ENCODE measurements at places on chromosomes 1 and 21.

DNA sequence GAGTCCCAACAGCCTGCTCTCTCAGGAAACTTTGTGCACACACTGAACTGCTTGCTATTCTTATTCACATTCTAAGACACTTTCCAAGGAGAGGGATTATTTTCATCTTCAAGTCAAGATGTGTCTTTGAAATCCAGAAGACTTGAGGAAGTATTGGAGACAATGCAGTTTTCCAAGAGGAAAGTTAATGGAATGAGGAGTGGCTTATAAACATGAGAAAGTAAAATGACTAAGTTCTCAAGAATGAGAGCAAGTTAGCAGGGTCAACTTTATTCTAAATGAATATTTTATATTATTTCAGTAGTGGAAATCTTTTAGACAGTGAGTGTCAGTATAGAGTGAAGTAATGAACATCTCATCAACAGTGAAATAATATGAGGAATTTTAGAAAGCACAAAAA lies 1239.3 kb downstream of the MRPL39 start:
- no peak for DNase-seq

DNA sequence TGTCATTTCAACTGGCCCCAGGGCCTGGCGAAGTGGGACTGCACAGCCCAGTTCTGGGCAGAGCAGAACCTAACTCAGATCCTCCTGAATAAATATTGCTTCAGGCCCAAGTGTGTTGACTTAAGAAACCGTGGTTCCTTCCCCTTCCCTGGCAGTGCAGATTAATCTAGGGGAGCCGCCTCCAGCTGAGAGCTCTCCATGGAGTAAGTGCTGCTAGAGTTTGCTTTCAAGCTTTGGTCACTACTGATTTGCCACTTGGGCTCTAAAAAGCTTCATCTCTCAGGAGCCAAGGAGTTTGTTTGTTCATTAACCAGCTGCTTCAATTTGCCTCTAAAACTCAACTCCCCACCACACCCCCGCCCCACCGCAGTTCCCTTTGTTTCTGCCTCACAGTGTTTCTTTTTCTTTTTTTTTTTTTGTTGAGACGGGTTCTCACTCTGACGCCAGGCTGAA lies 112.1 kb downstream of the DTL start:
- no peak for DNase-seq

GRCh38 chr1:184518736-184519357 lies 132.0 kb downstream of the C1orf21 start:
- DNase-seq, result no peak

GRCh38 chr1:36143424-36143823 lies 5.9 kb downstream of the TRAPPC3 start:
- DNase-seq, result no peak

GRCh38 chr21:43295066-43295958 lies 126.5 kb downstream of the CRYAA start:
- DNase-seq, result no peak

DNA sequence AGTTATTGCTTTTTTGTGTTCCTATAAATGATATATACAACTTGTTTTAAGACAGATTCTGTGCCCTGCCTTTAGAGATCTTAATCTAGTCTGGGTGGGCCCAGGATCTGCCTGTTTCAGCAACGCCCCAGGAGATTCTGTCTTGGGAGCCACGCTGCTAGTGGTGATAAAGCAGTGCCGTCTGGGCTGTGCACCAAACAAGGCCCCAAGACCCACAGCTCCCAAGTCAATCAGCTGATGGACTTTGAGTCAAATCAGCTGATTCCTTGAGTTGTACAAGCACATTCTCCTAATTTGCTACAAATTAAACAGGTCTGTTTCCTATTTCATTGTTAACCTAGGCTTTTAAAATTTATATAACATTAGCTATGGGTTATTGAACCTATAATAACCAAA lies 15.7 kb upstream of the SLC44A3 start:
- DNase-seq, result no peak

- DNase-seq, result no peak
Measured at GRCh38 chr1:32494711-32495337, 30.0 kb downstream of the ZBTB8B start.

GRCh38 chr21:36134803-36135390 lies at the start of gene CBR3:
Gene CBR3 (plus strand): TSS chr21:36135079. CDS start chr21:36135193, 114 bp downstream.
- no peak for DNase-seq

GRCh38 chr1:83761167-83762038 lies 237.5 kb downstream of the TTLL7 start:
- no peak for DNase-seq

- no peak for DNase-seq
Measured at GRCh38 chr21:42587036-42587435, 66.4 kb upstream of the PDE9A start.

- DNase-seq, result no peak
Measured at GRCh38 chr1:107653765-107654164, 311.2 kb downstream of the VAV3 start.

DNA sequence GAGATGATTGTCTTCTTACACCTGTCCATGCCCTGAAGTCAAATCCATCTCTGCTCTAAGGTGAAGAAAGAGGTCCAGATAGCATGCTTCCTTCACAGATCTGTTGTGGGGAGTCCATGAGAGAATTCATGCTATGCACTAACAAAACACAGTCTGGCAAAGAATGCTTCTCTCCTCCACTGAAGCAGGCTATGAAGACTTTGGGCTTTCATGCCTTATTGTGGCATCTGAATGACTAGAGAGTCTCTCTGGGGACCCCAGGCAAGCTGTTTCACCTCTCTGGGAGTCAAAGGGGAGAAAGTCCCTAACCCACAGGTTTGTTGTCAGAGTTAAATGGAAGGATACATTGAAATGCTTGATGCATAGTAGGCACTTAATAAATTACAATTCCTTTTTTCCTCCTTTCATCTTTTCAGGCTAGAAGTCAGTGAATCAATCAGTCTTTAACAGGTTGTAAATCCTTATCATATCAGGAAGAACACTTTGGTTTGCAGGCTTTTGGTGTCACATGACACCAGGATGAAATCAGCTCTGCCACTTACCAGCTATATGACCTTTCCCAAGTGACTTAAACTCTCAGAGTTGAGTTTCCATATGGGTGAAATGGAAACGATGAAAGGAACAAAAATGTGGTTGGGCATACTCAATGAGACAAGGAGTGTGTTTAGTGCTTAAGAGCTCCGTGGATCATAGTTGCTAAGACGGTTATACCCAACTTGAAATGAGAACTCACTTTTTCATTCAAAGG lies 200.1 kb upstream of the DAB1 start:
- DNase-seq, result no peak

GRCh38 chr1:108854221-108855019 lies 2.5 kb downstream of the AKNAD1 start:
- no peak for DNase-seq

GRCh38 chr1:232810856-232811255 lies 5.6 kb downstream of the MAP10 start:
- DNase-seq, result no peak

DNA sequence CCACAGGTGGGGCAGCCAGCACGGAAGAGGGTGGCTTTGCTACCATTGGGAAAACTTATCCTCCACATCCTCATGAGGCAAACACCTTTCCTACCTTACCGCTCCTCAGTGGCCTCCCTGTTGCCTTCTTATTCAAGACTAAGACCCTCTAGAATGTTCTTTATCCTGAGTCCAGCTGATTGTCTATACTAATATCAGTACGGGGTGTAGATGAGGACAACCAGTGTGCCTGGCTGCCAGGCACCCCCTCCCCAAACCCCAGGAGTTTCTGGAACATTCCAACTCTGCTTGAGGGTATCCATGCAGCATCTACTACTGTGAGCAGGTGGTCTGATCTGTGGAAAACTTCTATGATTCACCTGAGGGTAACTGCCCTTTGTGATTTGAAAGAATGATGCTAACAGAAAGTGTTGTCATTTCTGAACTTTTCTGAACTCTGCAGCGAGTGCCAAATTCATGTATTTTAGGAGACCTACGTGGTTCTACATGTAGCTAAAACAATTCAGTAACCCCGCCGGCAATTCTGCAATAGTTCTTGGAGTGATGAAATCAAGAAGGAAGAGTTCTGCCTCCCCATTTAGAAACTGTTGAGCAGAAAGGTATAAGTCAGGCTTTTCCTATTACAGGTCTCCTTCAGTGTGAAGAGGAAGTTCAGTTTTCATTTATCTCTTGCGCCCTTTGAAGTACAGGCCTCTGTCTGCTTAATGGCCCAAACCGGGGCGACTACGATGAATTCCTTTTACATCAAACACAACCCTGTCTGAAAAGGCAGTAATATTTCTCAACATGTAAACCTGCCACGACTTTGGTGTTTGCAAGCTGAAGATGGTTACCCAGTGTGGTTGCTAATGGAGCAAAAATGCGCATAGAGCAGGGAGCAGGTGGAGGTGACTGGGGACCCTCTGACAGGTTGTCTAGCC lies 80.4 kb downstream of the RUNX1 start:
- DNase-seq, result no peak

GRCh38 chr1:35857830-35858229 lies 25.2 kb upstream of the AGO1 start:
- DNase-seq, result no peak

- DNase-seq, result no peak
Measured at GRCh38 chr1:170445096-170445495, 86.9 kb upstream of the GORAB start.

GRCh38 chr1:214102907-214103306 lies 115.1 kb downstream of the PROX1 start:
- no peak for DNase-seq

- DNase-seq, result no peak
Measured at GRCh38 chr1:185292237-185292636, 24.8 kb downstream of the IVNS1ABP start.

DNA sequence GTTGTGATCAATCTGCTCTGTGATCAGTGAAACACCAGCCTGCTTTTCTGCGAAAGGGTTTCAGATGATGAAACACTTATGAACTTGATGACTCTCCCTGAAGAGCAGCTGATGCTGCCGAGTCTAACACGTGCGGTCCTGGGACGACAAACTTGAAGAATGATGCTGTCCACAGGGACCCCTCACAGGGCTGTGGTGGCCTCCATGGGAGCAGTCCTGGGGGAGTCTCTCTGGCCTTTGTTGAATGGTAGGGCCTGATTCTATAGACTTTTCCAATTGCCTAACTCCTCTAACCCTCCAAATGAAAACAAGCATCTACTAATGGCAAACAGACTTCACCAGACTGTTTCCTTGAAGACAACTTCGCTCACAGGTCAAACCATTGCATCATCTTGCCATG lies at the start of gene OR2T10:
OR2T10 (minus strand) TSS at position 112 of the 400 bp plus-strand sequence. CDS start 3,932 bp downstream, outside the sequence.
- no peak for DNase-seq

GRCh38 chr1:10768552-10768951 lies 27.9 kb downstream of the CASZ1 start:
- DNase-seq, result no peak

DNA sequence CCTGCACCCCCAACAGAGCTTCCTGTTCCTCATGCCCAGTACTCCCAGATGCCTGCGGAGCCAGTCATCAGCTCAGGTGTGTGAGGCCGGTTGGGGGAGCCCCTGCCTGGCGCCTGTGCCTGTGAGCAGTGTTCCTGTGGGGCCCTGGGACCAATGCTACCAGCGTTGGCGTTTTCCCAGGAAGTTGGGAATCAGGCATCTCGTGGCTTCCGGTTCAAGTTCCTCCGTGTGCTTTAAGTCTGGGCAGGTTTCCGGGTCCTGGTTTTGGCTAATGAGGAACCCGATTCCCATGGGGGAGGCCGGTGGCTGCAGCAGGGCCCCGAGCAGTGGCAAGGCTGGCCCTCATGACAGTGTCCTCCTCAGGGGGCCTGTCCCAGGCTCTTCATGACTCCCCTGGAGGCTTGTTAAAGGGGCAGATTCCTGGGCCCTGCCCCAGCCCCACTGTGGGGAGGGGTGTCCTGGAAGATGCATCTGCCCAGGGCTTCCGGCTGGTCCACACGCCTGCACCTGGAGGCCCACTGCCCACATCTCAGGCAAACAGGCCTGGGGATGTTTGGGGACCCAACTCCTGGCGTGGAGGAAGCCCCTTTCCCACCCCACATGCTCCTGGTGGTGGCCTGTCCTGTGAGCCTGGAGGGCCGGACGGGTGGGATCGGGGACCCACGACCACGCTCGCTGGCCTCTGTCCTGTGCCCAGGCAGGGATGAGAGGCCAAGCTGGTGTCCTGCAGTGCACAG lies 26.2 kb downstream of the TP73 start:
- DNase-seq, result no peak

- no peak for DNase-seq
Measured at GRCh38 chr1:154350383-154350782, 25.1 kb downstream of the ATP8B2 start.

DNA sequence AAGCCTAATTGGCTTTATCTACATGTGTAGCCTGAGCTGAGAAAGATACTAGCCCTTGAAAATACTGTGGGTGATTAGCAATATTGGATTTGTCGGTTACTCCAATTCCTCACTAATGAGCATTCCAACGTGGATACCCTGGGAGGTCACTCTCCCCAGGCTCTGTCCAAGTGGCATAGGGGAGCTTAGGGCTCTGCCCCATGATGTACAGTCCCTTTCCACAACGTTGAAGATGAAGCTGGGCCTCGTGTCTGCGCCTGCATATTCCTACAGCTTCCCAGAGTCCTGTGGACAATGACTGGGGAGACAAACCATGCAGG lies 2.6 kb downstream of the RCC1 start:
- DNase-seq, result no peak

- peak; percentile 15 for DNase-seq
Measured at GRCh38 chr1:161486806-161487741, 18.2 kb upstream of the FCGR2A start.

DNA sequence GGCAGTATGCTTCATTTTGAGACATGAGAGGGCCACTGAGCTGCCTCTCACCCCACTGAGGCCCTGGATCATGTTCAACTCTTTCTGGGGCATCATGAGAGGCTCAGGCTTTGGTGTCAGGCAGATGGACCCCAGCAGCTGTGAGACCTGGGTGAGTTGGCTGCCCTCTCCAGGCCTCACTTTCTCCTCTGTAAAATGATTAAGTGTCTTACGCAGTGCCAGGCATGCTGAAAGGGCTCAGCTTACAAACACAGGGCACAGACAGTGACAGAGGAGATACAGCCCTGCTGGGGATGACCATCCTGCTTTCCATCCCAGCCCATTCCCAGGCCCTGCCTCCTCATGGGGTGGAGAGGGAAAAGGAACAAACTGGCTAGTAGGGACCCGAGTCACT lies 387.4 kb downstream of the MATN1 start:
- no peak for DNase-seq

- no peak for DNase-seq
Measured at GRCh38 chr1:214548988-214549387, 2.4 kb downstream of the PTPN14 start.

DNA sequence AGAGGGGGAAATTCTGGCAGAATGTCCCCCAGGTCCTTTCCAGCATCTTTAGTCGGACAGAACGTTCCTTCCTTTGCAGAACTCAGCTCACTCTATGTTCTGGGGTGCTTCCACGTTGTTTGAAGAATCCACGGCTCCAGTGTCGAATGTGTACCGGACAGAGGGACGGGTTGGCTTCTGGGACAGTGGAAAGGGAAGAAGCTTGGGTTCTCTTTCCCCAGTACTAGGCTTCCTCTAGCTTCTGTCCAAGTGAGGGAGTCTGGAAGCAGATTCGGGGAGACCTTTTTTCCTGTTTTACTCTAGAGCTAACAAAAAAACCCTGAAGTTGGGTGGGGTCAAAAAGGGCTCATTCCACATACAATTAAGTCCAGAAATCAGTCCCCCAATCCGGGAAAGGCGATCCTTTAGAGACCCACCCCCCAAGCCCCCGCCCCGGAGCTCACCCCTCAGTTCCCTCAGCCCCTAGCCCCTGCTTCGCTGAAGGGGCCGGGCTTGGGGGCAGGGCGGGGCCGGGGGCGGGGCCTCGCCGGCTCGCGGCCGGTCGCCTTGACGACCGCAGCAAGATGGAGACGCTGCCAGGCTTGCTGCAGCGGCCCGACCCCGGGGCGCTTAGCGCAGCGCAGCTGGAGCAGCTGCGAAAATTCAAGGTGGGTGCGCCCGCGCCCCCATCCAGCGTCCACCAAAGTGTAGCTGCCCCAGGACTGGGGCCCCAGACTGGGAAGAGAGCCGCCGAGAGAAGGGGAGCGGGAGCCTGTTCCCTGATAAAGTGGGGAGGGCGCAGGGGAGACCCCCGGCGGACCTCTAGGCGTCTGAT lies at the start of gene RIIAD1:
RIIAD1 (plus strand) TSS at position 549 of the 814 bp plus-strand sequence; CDS start at position 564, 15 bp downstream.
- no peak for DNase-seq

Measured in stimulated activated CD8-positive, alpha-beta memory T cell treated with anti-CD3 and anti-CD28 coated beads, Interleukin-15, amount 100 ng/mL, for 4 hours (primary cell).